Activated CD4-positive, alpha-beta T cell treated with anti-CD3 and anti-CD28 coated beads, Interleukin-2, amount 50 U/mL, for 24 hours (primary cell): ENCODE measurements at places on chromosomes 13 and 19.

DNA sequence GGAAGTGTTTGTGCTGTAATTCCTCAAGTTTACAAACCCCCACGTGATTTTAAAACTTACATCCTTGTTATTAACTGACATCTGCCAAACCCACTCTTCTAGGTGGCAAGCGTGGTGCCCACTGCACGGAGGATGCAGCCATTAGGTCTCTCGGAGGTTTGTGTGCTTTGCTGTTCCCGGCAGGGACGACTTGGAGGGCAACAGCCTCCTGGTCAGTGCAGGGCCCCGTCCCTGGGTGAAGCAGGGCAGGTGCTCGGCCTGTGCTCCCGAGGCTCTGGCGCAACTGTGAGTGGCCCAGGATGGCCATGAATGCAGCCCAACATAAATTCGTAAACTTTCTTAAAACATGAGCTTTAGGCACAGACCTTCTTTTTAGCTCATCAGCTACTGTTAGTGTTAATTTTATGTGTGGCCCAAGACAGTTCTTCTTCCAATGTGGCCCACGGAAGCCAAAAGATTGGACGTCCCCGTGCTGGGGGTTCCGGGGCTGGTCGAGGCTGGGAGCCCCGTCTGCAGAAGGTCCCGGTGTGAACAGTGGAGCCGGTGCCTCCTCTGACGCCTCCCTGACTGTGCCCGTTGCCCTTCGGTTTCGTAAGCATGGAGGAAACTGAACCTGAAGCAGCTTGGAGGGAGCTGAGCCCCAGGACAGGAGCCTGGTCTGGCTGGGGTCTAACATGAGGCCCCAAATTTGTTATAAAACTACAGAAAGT is 11.9 kb downstream of the GAS6 start:
- DNase-seq = no peak

GRCh38 chr13:74045583-74045982 is 88.6 kb downstream of the KLF12 start:
- no peak for DNase-seq

GRCh38 chr13:49627831-49628652 is at the start of gene ARL11:
Gene ARL11, plus strand, starts transcription at chr13:49628507. Its CDS starts 1,941 bp downstream, at chr13:49630448.
- peak; percentile 17 for DNase-seq

DNA sequence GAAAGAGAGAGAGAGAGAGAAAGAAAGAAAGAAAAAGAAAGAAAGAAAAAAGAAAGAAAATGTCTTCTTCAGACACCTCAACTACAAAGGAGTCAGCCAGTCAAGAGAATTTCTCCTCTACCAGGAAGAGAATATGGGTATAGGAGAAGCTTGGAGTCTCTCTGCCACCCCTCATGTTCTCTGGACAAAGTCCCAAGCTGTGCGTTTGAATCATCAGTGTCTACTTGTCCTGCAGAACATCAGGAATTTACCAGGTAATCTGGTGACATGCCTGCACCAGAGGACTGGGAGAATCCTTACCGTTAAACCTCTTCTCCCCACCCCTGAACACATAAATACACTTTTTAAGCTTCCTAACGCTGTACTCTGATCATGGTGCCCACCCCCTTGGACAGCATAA is 119.5 kb downstream of the TM9SF2 start:
- no peak for DNase-seq

GRCh38 chr13:25686831-25687470 is 315.2 kb downstream of the ATP8A2 start:
- no peak for DNase-seq

DNA sequence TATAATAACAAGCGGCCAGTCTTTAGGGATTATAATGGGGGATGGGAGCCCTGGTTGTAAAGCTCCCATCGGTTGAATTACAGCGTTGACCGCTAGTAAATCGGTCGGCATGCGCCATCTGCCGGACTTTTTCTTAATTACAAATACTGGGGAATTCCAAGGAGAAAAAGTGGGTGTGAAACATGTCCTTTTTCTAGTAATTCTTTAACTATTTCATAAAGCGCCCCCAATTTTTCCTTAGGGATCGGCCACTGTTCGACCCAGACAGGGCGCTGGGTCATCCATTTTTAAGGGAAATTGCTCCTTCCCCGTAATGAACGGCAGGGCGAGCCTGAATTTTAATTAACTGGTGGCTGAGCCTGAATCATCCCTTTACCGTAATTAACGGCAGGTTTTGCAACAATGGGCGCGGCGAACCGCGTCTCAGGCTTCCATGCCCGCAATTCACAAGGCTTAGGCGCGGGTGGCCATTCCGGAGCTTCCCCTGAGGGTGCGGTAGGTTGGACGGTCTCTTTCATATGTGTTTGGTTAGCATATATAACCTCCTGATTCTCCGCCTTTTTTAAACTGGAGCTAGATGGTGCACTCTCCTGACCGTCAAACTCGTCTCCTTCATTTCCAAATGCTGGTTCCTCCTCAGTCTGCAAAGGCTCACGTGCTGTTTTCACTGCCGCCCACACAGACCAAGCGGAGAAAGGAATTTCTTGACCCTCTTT is 30.2 kb upstream of the EVI5L start:
- DNase-seq = peak; percentile 67

GRCh38 chr13:51840917-51841316 is 4.1 kb downstream of the TMEM272 start:
- no peak for DNase-seq

GRCh38 chr13:104996022-104996421 is 1539.4 kb downstream of the EFNB2 start:
- DNase-seq = no peak

DNA sequence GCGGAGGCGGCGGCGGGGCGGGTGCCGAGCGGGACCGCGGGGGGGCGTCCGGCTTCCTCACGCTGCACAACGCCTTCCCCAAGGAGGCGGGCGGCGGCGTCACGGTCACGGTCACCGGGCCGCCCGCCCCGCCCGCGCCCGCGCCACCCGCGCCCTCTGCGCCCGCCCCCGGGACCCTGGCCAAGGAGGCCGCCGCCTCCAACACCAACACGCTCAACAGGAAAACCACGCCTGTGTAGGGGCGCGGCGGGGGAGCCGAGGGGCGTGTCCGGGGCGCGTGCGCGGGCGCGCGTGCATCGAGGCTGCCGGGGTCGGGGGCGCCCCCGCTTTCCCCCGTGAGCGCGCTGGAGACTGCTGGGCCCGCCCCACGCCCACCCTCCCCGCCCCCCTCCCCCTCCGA is 8.8 kb upstream of the CACNG6 start:
- no peak for DNase-seq

DNA sequence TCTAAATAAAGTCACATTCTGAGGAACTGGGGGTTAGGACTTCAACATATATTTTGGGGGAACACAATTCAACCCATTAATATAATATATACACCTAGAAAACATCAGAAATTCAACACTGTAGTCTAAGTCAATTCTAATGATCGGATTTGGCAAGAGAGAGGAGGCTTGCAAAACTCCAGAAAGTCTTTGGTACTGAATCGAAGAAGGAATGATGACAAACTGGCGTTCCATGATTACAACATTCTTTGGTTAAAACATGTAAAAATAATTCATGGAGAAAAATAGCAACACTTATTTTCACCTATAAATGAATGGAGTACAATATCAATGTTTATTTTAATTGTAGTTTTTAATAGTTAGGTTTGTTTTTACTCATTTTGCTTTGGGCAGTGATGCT is 62.4 kb downstream of the MBNL2 start:
- no peak for DNase-seq

GRCh38 chr19:41225238-41226052 is 6.4 kb downstream of the AXL start:
- peak; percentile 44 for DNase-seq

DNA sequence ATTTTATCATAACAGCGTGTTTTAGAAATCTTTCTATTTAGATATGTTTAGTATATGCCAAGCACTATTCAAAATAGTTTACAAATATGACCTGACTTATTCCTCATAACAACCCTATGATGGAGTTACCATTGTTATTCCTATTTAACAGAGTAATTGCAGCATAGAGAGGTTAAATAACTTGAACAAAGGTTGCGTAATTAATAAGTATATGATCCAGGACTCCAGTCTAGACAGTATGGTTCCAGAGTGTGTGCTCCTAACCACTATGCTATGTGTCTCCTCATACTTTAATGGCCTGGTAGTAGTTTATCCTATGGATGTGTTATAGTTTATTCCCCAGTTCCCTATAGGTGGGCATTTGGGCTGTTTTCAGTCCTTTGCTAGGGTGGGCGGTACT is 145.3 kb downstream of the PAN3 start:
- no peak for DNase-seq

GRCh38 chr19:15115080-15115479 is 7.9 kb downstream of the SYDE1 start:
- DNase-seq = no peak

- no peak for DNase-seq
Observed at GRCh38 chr13:112141643-112142400, 74.9 kb downstream of the SOX1 start.

- DNase-seq = no peak
Observed at GRCh38 chr13:101453784-101454201, 1.3 kb downstream of the ITGBL1 start.

GRCh38 chr13:102847272-102848234 is 1.7 kb downstream of the ERCC5 start:
- no peak for DNase-seq

DNA sequence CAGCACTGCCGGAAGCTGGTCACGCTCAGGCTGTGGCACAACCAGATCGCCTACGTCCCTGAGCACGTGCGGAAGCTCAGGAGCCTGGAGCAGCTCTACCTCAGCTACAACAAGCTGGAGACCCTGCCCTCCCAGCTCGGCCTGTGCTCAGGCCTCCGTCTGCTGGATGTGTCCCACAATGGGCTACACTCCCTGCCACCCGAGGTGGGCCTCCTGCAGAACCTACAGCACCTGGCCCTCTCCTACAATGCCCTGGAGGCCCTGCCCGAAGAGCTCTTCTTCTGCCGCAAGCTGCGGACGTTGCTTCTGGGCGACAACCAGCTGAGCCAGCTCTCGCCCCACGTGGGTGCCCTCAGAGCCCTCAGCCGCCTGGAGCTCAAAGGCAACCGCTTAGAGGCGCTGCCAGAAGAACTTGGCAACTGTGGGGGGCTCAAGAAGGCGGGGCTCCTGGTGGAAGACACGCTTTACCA is 3.2 kb upstream of the MAP2K7 start:
- no peak for DNase-seq
